Activated naive CD8-positive, alpha-beta T cell treated with anti-CD3 and anti-CD28 coated beads, Interleukin-2, amount 10 ng/mL, durations not matched to agents 7 days and 5 days (primary cell): ENCODE measurements at places on chromosomes 5 and 9.

GRCh38 chr5:110343616-110344015 is 382.9 kb downstream of the TMEM232 start:
- H3K36me3 ChIP-seq, result no peaks in the 10 kb centered on the region
- H3K27ac ChIP-seq, result no peak overlapping the region
- no peak overlapping the region for H3K4me3 ChIP-seq
- no peak for DNase-seq
- H3K4me1 ChIP-seq, result no peaks in the 10 kb centered on the region

- H3K4me3 ChIP-seq, result no peak overlapping the region
- no peaks in the 10 kb centered on the region for H3K4me1 ChIP-seq
- H3K27ac ChIP-seq, result no peak overlapping the region
- H3K27me3 ChIP-seq, result peaks cover 5% of the 10 kb centered on the region
- no peaks in the 10 kb centered on the region for H3K36me3 ChIP-seq
Measured at GRCh38 chr9:86187121-86187520, 72.3 kb downstream of the C9orf153 start.

DNA sequence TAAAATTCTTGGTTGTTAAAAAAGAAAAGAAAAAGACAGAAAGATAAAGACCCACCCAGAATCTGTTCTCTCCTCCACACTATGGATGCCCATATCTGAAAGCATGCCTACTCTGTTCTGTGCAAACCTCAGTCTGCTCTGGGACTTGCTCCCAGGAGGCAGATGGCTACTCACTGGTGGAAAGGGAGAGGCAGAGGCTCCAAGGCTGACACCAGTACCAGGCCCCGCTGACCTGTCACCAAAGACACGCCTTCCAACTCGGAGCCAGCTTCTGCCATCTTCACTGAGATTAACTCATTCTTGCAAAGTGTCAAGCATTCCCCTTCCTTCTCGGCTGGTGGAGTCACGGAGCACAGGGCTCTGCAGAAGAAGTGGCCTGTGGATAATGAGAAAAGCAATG is 21.6 kb downstream of the SH3TC2 start:
- H3K27ac ChIP-seq, result no peak overlapping the region
- no peaks in the 10 kb centered on the region for H3K4me1 ChIP-seq
- peaks cover 17% of the 10 kb centered on the region for H3K27me3 ChIP-seq
- H3K36me3 ChIP-seq, result no peaks in the 10 kb centered on the region

DNA sequence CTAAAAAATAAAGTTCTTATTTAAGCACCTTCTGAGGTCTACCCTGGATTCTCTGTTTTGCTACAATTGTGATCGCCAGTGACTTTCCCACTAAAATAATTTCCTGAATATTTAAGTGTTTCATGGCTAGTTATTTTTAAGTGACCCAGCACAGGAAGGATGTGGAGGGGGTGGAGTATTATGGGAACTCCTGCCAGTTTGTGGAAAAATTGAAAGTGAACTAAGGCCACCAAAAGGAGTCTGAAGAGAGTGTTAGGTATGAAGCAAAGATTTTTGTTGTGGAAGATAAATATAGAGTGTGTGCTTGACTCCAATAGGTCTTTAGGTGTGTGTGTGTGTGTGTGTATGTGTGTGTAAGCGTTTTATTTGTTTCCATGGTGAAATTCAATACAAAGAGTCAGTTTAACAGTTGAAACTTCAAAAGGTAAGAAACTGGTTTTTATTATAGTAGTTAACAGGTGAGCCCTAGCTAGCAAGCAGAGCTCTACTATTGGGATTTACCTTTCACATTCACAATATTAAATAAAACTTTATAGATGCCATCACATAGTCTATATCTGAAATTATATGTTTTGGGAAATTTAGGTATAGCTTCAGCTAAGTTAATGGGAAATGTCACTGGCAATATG is 25.6 kb downstream of the RASGRF2 start:
- no peak for DNase-seq
- H3K4me1 ChIP-seq, result peaks cover 39% of the 10 kb centered on the region
- no peaks in the 10 kb centered on the region for H3K27me3 ChIP-seq

- peaks cover under 1% of the 10 kb centered on the region for H3K4me1 ChIP-seq
- no peaks in the 10 kb centered on the region for H3K36me3 ChIP-seq
- H3K4me3 ChIP-seq, result no peak overlapping the region
- no peak overlapping the region for H3K27ac ChIP-seq
- DNase-seq, result no peak
Measured at GRCh38 chr5:83562791-83563557, 91.4 kb downstream of the VCAN start.

GRCh38 chr5:113367586-113367985 is 67.2 kb downstream of the TSSK1B start:
- no peak overlapping the region for H3K4me3 ChIP-seq
- DNase-seq, result no peak
- H3K36me3 ChIP-seq, result peaks cover 11% of the 10 kb centered on the region
- H3K4me1 ChIP-seq, result no peaks in the 10 kb centered on the region
- H3K27me3 ChIP-seq, result peaks cover 33% of the 10 kb centered on the region

GRCh38 chr9:132849185-132849706 is 28.8 kb downstream of the AK8 start:
- peak overlapping the region; percentile 61 for H3K4me3 ChIP-seq
- H3K36me3 ChIP-seq, result no peaks in the 10 kb centered on the region
- no peak for DNase-seq
- peaks cover 21% of the 10 kb centered on the region for H3K4me1 ChIP-seq
- H3K27me3 ChIP-seq, result peaks cover 6% of the 10 kb centered on the region

DNA sequence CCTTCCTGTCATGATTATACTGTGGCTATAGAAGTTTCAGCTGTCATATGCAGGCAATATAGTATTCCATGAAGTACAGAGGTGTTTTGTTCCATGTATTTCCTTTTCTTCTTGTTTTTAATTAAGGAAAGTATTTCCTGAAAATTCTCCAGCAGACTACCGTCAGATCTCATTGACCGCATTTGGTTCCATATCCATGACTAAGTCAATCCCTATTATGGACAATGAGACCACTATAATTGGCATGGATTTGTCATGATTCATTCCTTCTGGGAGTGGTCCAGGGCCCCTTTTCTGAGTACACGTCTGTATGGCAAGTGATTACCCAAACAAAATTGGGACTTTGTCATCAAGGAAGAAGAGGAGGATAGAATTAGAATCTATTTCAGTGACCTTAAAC is 283.2 kb upstream of the CLINT1 start:
- H3K27ac ChIP-seq, result no peak overlapping the region
- H3K36me3 ChIP-seq, result no peaks in the 10 kb centered on the region
- no peaks in the 10 kb centered on the region for H3K4me1 ChIP-seq
- no peak overlapping the region for H3K4me3 ChIP-seq

GRCh38 chr5:135423146-135423845 is 23.9 kb downstream of the DCANP1 start:
- peaks cover 49% of the 10 kb centered on the region for H3K27me3 ChIP-seq
- H3K4me1 ChIP-seq, result peaks cover 16% of the 10 kb centered on the region
- no peaks in the 10 kb centered on the region for H3K36me3 ChIP-seq
- H3K4me3 ChIP-seq, result no peak overlapping the region
- no peak overlapping the region for H3K27ac ChIP-seq

DNA sequence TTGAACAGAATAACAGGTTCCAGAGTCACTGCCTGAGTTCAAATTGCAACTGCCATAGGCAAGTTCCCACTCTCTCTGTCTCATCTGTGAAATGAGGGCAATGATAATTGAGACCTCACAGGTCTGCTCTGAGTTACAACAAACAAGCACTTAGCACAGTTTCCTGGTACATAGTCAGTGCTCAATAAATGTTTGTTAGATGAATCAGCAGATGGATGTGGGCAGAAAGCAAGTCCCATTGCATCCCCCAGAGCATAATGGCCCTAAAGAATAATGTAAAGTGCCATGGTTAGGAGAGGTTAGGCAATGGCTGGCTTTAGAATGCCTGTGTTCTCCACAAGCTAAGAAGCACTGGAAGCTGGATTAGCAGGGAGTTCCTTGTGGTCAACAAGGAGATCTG is 136.5 kb upstream of the LARP1 start:
- H3K4me1 ChIP-seq, result no peaks in the 10 kb centered on the region
- peaks cover 17% of the 10 kb centered on the region for H3K27me3 ChIP-seq
- no peak overlapping the region for H3K4me3 ChIP-seq
- H3K36me3 ChIP-seq, result no peaks in the 10 kb centered on the region
- H3K27ac ChIP-seq, result no peak overlapping the region

DNA sequence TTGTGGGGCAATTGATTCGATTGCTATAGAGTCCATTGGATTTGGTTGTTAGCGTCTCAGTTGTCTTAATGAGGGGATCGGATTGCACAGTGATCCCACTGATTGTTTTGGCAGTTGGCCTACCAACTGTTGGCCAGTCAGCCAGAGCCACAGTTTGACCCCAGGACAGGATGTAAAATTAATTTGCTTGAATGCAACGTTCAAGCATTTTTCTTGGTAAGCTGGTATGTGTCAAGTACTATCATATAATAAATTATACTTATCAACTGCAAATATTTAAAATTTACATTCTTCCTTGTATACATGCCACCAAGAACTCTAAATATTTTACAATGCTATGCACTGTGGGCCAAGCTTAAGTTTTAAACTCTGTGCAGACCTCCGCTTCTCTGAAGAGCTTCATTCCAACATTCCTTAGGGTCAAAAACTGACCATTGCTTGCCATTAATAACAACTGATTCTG is 80.4 kb upstream of the OSMR start:
- peaks cover 13% of the 10 kb centered on the region for H3K27me3 ChIP-seq
- H3K36me3 ChIP-seq, result no peaks in the 10 kb centered on the region
- H3K4me3 ChIP-seq, result no peak overlapping the region

DNA sequence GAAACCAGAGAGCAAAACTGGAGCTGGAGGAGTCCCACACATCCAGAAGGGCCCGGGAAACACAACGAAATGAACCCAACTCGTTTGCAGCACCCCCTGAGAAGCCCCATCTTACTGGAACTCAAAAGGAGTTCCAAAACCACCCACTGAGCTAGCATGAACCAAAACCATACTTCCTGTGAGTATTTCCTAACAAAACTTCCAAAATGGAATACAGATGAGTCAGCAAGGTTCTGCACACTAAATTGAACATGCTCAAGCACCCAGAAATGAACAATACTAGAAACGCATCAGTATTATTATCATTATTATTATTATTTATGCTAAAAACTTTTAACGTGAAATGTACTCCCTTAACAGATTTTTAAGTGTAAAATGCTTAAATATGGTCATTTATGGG is 8.0 kb upstream of the SPOCK1 start:
- H3K27ac ChIP-seq, result no peak overlapping the region
- no peak for DNase-seq
- no peaks in the 10 kb centered on the region for H3K36me3 ChIP-seq
- no peaks in the 10 kb centered on the region for H3K4me1 ChIP-seq
- peaks cover 5% of the 10 kb centered on the region for H3K27me3 ChIP-seq
